ENCODE measurements at places on chromosomes 12 and 14.
A peak's percentile ranks its signal among the peaks of the same experiment; 100 is the strongest.

DNA sequence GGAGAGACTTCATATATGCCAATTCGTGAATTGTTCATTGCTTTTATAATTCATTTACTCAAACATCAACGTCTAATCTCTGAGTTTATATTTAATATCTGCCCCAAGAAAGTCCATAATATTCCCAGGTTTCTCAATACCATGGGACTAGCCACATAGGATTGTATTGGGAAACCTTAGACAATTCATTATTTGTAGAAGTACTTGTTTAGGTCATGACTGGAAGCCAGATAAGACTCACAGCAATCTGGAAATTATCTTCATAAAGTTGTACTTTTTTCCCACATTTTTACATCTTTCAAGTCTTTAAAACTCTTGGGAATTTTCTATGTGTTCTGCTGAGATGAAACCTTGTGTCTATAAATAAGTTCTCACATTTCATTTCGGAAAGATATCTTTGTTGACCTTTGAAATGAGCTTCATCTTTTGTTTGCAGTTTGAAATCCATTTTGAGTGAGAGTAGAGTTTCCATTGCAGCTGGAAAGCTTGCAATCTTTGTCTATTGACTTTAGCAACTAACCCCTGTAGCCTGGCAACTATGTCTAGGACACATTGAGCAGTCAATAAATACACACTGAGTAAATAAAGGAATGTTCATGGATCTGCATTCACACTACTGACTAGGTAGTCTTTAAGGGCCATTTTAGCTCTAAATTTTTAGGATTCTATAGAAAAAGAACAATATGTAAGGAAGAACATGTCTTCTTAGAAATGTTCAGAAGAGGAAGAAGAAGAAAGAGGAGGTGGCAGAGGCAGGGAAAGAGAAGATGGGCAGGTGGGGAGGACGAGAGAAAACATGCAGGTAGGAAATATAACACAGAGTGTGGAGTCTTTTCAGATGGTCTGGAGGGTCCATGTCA, 154.4 kb downstream of the LRIG3 start:
- no peak for DNase-seq

GRCh38 chr14:54689928-54690327, 123.0 kb downstream of the SAMD4A start:
- DNase-seq = peak; percentile 6

- DNase-seq = no peak
These were observed 12.1 kb downstream of the CRADD start for GRCh38 chr12:93689076-93689834.

- peak; percentile 13 for DNase-seq
These were observed 89.4 kb downstream of the GALNT8 start for GRCh38 chr12:4809449-4810218.

- DNase-seq = no peak
These were observed 239.5 kb downstream of the GXYLT1 start for GRCh38 chr12:41905073-41905758.

DNA sequence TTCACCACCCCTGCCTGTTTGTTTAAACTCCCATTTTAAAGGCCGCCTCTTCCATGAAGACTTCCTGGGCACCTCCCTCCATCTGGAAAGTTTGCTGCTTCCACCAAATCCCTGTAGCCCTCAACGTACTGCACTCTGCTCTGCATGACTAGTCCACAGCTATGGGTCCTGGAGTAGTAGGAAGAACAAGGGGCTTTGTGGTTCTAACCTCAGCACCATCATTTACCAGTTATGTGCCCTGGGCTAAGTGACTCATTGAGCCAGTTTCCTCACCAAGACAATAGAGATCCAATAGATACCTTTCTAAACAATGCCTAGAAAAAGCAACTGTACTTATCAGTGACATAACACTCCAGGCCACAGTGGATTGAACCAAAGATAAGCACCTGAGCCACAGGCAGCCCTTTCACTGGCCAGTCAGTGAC, 8.5 kb upstream of the LTBP2 start:
- DNase-seq = peak; percentile 36
